Suppressor macrophage treated with lipopolysaccharide for 1 hour (primary cell): ENCODE measurements at places on chromosomes 2 and 18.

GRCh38 chr2:12895017-12895416, 178.3 kb downstream of the TRIB2 start:
- DNase-seq = no peak

DNA sequence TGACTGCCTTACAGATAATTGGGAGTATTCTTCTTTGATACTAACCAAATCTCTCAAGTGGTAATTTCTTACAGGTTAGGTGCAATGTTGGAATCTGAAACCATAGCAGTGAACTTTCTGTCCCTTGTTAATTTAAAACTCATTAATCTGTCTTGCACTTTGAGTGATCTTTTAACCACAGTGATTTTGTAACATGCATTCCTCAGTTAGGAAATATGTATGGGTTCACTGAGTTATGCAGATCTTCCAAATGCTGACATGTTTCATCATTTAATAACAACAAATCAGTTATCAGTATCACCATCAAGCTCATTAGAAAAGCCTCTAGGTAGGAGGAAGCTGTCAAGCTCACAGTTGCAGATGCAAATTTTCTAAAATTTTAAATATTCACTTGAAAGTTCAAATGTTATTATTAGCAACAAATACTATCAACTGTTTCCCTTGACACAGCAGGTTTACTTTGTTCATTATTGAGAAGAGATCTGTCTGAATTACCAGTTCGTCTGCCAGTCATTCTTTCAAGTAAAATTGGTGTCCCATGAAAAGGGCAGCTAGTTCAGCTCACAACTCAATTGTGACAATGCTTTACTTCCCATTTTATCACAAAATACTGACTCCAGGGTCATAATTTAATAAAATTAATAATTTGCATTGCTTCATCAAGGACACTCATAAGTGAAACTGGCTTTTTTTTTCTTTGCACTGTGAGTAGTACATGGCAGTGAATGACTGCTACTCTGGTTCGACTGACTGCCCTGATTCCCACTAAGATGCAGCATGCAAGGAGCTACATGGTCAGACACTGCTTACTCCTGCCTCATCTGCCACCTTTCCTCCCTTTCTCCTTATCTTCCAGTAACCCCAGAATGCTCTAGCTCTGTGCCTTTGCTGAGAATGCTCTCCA, 31.6 kb downstream of the SUCLG1 start:
- DNase-seq = no peak

GRCh38 chr2:39433586-39434195, 3.4 kb downstream of the MAP4K3 start:
- DNase-seq = no peak

DNA sequence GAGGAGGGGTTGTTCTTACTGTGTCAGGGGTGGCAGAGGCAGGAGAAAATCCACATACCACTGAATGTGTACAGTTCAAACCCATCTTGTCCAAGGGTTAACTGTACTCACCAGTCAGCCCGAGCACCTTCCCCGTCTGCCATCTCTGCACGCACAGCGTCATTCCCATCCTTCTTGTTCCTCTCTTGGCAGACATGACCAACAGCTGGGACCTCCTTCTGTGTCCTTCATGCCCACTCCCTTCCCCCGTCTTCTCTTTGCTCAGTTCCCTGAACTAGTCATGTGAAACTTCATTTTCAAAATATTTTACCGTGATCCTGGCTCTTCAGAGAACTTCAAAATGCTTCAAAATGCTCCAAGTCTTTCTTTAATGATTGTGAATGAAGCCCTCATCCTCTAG, 92.0 kb downstream of the FARSB start:
- no peak for DNase-seq

GRCh38 chr2:225073198-225073597, 30.9 kb upstream of the DOCK10 start:
- no peak for DNase-seq

- no peak for DNase-seq
Measured at GRCh38 chr2:36097022-36097421, 258.6 kb upstream of the CRIM1 start.

DNA sequence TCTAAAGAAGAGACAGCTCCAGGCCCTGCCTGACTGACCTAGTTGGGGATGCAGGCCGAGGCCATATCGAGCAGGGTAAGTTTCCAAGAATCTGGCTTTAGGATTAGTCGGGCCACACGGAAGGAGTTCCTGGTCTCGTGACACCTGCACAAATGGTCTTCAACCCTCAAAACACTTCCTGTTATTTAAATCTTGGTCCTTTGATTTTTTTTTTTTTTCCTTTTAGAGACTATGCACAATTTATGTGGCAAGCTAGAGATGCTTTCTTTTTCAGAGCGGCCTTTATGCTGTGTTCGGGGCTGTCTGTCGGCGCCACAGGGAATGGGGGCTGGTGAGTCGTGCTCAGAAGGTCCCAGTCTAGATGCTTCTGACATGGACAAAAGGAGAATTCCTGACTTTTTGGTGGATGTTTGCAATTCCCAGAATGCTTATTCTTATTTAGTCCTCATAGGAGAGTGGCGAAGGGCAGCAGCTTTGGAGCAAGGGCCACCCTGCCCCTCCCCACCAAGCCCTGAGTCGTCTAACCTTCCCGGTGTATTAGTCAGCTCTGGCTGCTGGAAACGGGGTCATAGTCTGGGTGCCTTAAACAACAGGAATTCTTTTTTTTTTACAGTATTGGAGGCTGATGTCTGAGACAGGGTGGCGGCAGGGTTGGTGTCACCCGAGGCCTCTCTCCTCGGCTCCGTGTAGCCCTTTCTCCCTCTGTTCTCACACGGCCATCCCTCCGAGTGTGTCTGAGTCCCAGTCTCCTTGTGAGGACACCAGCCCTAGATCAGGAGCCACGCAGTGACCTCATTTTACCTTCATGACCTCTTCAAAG, 27.4 kb downstream of the HPCAL1 start:
- DNase-seq = peak; percentile 33

GRCh38 chr2:181923121-181923520, 31.6 kb downstream of the ITPRID2 start:
- DNase-seq = no peak
